ENCODE measurements at places on chromosomes 5 and 9.

DNA sequence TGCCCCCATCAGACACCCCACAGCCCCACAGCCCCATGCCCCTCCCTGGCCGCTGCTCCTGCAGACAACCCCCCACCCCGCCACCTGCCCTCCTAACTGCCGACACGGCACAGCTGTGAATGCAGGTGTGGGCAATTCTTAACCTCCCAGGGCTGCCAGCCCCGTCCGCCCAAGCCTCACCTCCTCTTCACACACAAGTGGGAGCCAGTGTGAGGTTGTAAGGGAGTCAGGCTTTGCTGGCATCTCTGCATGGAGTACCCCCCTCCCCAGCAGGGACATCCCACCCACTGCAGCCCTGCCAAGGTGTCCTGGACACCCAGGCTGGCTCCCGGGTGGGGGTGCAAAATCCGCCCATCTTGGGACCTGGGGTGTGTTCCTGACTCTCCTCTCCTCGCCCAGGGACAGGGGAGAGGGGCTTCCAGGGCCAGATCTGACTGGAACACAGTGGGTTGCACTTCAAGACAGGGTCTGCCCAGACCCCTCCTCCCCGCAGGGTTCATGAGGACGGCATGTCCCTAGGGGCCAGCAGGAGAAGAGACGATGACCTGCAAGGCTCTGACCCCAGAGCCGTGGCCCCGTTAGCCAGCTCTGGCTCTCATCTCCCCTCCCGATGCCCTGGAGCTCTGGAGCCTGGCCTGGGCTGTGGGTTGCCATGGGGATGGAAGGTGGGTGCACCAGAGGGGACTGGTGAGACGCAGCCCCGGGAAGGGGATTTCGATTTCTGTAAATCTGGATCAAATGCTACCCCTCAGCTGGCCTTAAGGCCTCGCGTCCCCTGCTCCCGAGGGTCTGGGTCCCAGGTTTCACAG, 34.4 kb downstream of the SARDH start:
- no peak for DNase-seq

DNA sequence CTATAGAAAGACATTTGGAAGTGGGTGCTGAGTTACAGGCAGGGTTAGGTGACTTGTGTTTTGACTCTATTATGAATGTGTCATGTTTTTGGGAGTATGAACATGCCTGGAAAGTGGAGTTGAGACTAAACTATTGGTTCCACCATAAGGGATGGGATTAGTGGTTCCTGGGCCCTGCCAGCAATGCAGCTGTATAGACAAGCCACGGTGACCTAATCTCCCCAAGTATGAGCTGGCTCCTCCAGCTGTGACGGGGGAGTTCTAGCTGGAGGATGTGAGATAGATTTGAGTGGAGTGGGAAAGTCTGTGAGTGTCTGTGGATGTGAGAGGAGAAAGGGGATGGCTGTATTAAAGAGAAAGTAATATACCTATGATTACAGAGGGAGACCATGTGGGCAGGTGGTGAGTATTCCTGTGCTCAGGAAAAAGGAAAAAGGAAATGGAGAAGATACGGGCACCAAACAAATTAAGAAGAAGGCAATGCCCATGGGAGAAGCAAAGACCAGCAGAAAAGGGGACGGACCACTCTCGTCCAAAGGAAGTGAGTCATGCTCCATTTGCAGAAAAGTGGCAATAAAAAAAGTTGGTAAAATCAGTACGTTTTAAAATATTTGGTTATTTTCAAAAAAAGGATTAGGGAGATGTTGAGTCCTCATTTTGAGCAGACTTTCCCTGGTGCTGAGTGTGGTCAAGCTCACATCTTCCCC, 48.3 kb upstream of the ICE1 start:
- no peak for DNase-seq

- DNase-seq, result no peak
These were observed 71.2 kb upstream of the SPDL1 start for GRCh38 chr5:169512385-169512784.

GRCh38 chr9:34084562-34084961, 35.9 kb upstream of the UBAP2 start:
- DNase-seq, result no peak

- no peak for DNase-seq
These were observed 58.3 kb upstream of the NOTCH1 start for GRCh38 chr9:136603901-136604814.

- DNase-seq, result no peak
These were observed 39.0 kb downstream of the TMEM232 start for GRCh38 chr5:110687485-110687884.

GRCh38 chr9:115012486-115012885, 82.1 kb upstream of the TNFSF8 start:
- no peak for DNase-seq

- DNase-seq, result no peak
These were observed 35.3 kb upstream of the SMIM23 start for GRCh38 chr5:171750311-171750788.

GRCh38 chr9:33946779-33947535, 101.7 kb downstream of the UBAP2 start:
- DNase-seq, result no peak

DNA sequence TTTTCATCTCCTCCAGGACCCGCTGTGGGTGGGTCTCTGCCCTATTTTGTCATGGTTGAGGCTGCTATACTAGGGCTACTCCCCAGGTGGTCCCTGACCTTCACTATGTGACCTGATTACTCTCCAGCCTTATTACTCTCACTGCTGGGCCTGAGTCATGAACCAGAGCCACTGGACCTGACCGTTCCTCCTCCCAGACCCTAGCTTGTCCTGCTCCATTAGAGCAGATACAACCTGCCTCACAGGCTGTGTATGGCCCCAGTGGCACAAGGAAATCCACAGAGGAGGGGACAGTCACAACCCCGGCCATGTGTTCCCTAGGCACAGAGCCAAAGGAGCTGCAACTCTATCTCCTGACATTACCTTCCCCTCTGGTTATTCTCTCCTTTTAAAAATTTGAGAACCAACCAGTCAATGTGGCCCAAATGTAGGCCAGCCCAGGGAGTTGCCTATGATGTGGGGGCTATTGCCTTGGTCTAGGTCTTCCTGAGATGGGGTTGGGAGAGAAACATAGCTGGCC, 96.0 kb upstream of the FSTL4 start:
- DNase-seq, result no peak

- peak; percentile 73 for DNase-seq
These were observed at the start of gene FAM13B for GRCh38 chr5:138032572-138033385. TSS of gene FAM13B (minus strand) at chr5:138033079. CDS start at chr5:138019111, 13,968 bp downstream.

- DNase-seq, result no peak
These were observed 756.2 kb downstream of the TLE1 start for GRCh38 chr9:80932947-80933780.

GRCh38 chr5:140239939-140240700, 62.8 kb downstream of the PFDN1 start:
- DNase-seq, result peak; percentile 11

GRCh38 chr9:137969685-137970084, 92.1 kb downstream of the CACNA1B start:
- no peak for DNase-seq

DNA sequence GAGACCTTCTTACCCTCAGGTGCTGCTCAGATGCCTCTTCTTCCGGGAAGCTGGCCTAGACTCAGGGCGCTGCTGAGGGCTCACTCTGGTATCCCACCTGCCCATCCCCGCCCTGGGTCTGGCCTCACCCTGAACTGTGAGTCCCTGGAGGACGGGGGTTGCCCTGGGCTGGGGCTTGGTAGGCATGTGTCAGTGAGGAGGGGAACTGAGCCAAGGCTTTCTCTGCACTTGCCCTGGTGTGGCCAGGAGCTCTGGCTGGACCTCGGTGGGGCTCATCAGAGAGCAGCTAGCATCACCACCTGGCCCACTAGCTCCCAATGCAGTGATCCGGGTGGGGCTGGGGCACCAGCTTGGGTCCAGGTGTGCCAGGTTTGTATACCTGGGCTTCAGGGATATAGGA, 15.6 kb downstream of the PLEKHG4B start:
- DNase-seq, result no peak

- DNase-seq, result no peak
These were observed 471.3 kb downstream of the TMEM232 start for GRCh38 chr5:110255194-110255593.

- no peak for DNase-seq
These were observed 65.4 kb upstream of the FCN1 start for GRCh38 chr9:134983074-134983473.

DNA sequence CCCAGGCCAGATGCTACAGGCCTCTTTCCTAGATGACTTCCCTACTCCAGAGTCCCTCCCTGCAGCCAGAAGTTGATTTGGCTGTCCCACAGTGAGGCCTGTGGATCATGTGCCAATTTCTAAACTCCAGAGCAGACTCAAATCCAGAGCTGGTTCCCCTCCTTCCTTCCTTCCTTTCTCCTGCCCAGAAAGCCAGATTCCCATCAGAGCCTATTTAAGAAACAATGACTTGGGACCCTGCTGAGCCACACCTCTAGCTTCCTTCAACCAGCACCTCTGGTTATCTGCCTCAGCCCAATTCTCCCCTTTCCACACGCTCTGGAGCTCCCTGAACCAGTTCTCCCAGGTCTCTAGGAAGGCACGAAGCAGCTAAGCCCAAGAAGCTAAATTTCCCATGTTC, 7.2 kb downstream of the FAM219A start:
- DNase-seq, result no peak

DNA sequence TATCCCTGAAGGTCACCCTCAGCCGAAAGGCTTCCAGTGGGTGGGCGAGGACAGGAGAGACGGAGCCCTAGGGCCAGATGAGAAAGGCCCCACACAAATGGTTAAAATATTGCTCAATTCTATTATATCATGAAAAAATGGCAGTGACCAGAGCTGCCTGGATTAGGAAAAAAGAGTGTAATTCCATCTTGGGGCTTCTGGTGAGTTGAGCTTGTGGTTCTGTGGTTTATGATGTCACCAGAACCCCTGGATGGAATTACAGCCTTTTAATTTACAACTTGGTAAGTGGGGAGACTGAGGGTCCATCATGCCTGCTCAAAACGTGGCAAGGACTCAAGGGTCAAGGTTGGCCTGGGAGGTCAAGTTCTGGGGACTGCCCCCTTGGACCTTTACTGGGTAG, 55.5 kb upstream of the STC2 start:
- DNase-seq, result no peak

- DNase-seq, result peak; percentile 10
These were observed 18.5 kb downstream of the JADE2 start for GRCh38 chr5:134543820-134544614.
